ENCODE measurements at places on chromosomes 1 and 21.

DNA sequence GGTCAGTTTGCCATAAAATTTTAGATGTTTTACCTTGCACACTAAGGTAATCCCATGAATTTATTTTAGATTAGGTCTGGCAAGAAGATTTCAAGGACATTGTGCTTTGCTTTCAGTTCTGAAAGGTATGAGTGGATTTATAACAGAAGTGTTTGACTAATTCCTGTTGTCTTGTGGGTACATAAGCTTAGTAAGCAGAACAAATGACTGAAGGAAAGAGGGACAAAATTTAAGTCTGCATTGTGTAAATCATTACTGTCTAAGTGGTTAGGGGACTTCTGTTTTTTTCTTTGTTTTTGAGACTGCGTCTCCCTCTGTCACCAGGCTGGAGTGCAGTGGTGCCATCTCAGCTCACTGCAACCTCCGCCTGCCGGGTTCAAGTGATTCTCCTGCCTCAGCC, 60.1 kb downstream of the PKN2 start:
- DNase-seq = no peak

- no peak for DNase-seq
Observed at GRCh38 chr1:115237507-115237906, 100.5 kb downstream of the NGF start.

DNA sequence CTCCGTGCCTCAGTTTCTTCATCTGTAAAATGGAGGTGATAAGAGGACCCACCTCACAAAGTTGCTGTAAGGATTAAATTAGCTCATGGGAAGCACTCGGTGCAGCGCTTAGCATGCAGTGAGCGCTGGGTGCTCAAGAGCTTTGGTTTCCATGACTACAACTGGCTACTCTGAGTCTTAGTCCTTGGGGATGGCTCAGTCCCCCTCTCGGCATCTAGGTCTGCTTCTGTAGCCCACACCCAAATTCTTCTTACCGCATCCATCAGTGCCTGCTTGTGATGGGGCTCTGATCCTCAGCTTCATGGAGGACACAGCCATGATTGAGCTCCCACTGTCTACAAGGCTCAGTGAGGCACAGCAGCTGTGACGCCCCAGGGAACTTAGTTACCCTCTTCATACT, 159.0 kb downstream of the ACTL8 start:
- no peak for DNase-seq

DNA sequence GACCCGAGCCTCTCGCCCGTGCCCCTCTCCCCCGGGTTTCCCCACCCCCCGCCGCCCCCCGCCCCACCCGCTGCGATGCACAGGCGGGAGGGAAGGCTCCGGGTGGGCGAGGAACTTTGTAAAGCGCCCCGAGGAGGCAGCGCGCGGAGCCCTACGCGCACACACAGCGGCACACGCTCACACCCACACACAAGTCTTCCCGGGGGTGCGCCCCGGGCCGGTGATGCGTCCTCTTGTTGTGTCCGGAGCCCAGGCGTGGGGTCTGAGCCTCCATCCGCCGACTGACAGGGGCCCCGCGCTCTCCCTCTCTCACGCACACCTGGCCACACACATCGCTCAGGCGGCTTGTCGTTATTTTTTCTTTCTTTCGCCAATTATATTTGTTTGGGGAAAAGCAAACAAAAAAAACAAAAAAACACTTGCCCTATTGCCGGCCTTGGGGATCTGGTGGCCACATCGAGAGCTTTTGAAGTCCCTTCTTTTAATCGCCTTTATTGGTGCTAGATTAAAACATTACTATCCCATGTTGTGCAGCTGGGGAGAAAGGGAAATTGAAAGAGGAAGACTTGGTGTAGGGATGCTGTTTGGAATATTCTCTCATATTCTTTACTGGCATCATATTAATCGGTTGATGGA, 770 bp downstream of the NTNG1 start:
- DNase-seq = no peak

- no peak for DNase-seq
Observed at GRCh38 chr1:184970691-184971161, 3.6 kb downstream of the NIBAN1 start.

GRCh38 chr1:24872061-24872850, 57.8 kb downstream of the RUNX3 start:
- no peak for DNase-seq

DNA sequence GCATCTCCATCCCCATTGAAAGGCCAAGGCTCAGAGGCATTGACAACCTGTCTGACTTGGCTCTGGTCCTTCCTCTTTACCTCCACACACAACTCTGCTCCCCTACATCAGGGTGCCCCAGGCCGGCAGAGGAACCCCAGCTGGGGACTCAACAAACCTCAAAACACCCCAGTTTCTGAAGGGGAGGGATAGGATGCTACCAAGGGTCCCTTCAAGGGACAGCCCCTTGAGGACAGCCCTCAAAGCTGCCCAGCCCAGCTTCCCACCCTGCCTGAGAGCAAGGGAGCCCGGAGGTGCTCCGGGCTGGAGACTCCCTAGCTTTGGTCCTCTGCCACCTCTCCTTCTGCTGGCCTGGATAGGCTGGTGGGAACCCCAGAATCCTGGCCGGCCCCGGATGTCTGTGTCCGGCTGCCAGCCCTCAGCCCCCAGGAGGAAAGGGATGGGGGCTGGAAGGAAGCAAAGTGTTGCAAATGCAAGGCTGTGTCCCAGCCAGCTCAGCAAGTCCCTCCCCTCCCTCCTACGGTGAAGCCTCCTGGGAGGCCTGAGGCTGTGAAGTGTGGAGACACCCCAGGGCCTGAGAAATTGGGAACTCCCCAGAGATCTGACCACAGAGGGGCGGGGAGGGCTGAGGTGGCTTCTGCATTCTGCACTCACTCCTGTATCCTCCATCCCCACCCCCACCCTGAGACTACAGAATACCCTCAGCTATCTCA, 1.1 kb upstream of the MARCKSL1 start:
- no peak for DNase-seq

DNA sequence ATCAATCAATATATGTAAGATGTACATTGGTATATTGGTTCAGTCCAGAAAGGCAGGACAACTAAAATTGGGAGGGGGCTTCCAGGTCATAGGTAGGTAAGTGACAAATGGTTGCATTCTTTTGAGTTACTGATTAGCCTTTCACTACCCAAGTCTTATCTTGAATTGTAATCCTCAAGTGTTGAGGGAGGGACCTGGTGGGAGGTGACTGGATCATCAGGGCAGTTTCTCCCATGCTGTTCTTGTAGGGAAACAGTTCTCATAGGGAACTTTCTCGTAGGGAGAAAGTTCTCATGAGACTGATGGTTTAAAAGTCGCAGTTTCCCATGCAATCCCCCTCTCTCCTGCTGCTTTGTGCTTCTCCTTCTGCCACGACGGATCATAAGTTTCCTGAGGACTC, 809.2 kb downstream of the KCNT2 start:
- DNase-seq = no peak

DNA sequence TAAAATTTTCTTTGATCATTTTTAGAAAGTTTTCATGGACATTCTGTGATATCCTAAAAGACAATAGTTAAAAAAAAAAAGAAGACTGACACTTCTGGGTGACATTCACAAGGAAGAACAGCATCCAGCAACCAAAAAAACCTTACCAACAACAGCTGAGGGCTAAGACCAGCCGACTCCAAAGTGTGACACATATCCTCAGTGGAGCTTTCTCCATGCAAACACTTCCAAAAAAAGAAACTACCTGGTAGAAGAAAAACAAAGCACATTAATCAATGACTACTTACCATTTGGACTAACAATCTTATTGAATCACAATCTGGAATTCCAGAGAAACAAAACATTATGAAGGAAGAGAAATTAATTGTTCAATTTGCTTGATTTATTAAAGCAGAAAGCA, 88.2 kb downstream of the IARS2 start:
- DNase-seq = no peak

DNA sequence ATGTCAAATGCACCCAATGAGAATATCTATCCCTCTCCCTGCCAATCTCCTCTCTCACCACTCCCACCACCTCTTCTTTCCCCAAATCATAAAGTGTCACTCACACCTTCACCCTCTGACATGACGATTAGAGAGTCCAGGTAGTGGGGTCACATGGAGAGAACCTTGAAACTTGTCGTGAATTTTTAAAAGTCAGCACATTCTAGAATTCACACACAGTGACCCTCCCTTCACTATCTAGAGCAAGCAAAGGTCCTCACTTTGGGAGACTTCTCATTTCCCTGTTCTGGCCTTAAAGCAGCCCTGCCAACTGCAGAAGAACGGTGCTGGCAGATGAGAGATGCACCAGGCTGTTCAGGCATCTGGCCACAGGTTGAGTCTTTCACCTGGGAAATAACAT, 61.9 kb downstream of the CD34 start:
- no peak for DNase-seq

DNA sequence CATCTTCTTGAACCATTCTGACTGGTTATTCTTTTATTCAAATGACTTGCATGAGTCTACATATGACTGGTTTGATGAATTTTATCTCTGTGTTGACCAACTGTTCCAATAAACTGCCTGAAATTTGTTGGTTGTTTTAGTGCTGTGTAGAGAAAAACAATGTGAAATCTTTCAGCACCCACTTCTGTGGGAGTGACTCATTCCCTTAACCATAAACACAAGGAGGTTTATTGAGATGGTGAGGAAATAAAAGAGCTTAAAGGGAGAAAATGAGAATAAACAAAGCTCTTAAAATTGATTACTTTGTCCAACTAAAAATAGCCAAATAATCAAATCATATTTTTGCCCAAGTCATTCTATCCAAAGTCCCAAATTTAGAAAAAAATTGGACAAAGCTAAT, 341.1 kb downstream of the TGFB2 start:
- no peak for DNase-seq

DNA sequence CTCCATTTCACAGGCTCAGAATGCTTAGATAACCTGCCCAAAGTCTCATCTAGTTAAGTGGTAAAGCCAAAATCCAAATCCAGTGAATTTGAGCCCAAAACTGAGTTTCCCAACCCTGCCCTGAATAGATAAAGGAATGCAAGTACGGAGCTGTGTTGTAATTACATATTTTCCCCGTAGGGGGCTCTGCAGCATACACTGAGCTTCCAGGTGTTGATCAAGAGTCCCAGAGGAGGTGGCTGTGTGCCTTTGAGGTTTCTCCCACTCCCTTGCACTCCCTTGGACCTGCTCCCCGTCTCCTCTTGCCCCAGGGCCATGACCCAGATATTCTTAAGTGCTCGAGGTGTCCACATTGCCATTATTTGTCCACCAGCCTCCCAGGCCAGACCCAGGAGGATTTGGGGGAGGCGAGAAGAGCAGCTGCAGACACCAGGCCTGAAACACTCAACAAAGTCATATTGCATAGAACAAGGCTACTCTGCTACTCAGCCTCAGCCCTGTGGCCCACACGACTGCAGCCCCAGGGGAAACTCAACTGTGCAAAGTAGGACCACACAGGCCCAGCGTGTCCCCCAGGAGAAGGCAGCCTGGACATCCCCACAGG, 18.4 kb upstream of the LY9 start:
- no peak for DNase-seq

GRCh38 chr1:52723260-52723659, 3.0 kb upstream of the ZYG11B start:
- DNase-seq = no peak

DNA sequence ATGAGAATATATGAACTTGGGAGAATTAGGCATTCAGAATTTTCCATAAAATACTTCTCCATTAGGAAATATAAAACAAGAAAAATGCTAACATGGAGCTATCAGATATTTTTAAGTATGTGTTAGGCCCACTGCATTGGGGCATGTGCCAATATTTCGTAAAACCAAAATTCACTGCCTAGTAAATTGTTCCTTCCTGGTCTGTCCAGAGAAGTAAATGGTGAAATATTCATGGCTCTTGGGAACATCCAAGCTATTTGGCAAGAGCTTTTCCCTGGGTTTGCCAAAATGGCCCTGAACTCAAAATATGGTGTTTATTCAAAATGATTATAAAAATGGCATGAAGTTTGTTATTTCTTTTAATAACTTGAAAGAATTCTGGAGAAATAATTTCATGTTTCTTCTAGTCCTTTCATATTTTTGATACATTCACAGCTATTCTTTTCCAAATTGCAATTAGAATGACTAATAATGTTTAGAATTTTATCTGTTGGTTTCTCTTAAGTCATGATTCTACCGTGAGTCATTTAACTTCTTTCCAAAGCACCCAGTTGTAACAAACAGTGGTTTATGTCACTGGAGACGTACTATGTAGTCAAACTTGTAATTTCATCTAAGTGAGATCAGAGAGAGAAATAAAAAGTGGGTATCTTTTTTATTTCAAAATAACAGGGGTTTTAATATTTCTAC, 25.7 kb upstream of the SLC19A2 start:
- DNase-seq = no peak

DNA sequence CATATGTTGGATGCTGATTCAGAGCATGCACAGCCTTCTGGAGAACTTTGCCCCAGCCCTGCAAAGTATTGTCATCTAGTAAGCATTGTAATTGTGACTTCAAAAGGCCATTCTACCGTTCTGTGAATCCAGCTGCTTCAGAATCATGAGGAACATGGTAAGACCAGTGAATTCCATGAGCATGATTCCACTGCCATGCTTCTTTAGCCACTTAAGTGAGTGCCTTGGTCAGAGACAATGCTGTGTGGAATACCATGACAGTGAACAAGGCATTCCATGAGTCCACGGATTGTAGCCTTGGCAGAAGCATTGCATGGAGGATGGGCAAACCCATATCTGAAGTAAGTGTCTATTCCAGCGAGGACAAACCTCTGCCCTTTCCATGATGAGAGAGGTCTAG, 123.7 kb downstream of the S1PR1 start:
- no peak for DNase-seq

- DNase-seq = no peak
Observed at GRCh38 chr1:232587141-232588008, 42.6 kb downstream of the SIPA1L2 start.

- DNase-seq = no peak
Observed at GRCh38 chr1:204036882-204037655, 35.8 kb upstream of the SOX13 start.

DNA sequence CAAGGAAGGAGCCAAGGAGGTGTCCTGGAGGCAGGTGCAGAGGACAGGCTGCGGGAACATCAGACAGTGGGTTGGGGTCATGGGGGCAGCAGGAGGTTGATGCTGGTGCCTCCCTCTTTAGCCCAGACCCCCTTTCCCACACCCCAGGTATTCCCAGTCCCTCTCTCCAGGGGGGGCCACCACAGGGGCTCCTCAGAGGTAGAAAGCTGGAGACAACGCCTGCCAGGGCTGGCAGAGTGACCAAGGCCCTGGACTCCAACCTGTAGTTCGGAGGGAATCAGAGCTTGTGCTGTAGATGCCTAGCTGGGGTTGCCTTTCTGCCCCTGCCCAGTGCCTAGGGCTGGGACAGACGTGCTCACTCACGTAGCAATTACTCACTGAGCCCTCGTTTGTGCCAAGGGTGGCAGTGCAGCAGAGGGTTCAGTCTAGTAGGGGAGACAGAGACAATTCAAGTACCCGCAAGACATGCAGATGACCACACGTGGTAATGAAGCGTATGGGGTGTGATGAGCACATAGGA, 148.2 kb downstream of the PTPRU start:
- DNase-seq = no peak

All from activated T-helper 1 cell treated with Interleukin-2 at 50 U/mL for 16 hours (primary cell).